Right ventricle myocardium superior (tissue), 1 donor: ENCODE measurements at places on chromosomes 2 and 18. TPM values are rescaled to one million over a fixed set of nuclear protein-coding genes. Genes with fewer than 3 reads are reported as not detected.

Gene FBXO41
- 0.51 TPM for total RNA-seq

Gene AKAIN1
- not detected for total RNA-seq

Gene CIB4
- total RNA-seq = not detected

Gene IL37
- not detected for total RNA-seq

Gene RAX
- not detected for total RNA-seq

Gene AQP12A
- not detected for total RNA-seq

Gene APLF
- 4.0 TPM for total RNA-seq

Gene EML6
- 0.56 TPM for total RNA-seq

Gene RAB6C
- 0.22 TPM for total RNA-seq

Gene AGXT
- not detected for total RNA-seq

Gene GRB14
- 24.1 TPM for total RNA-seq

Gene ASXL2
- 21.3 TPM for total RNA-seq

Gene MERTK
- total RNA-seq = 5.0 TPM

Gene ANKRD29
- total RNA-seq = 7.0 TPM

Gene CCDC102B
- total RNA-seq = 4.4 TPM

Gene ANKRD62
- not detected for total RNA-seq

Gene EMX1
- not detected for total RNA-seq

Gene LOXHD1
- 0.62 TPM for total RNA-seq

Gene ZNF512
- total RNA-seq = 16.6 TPM

Gene GMPPA
- total RNA-seq = 22.3 TPM

Gene RMND5A
- total RNA-seq = 96.0 TPM

Gene SELENOI
- total RNA-seq = 11.4 TPM

Gene CLEC4F
- 0.08 TPM for total RNA-seq

Gene SLC40A1
- total RNA-seq = 48.2 TPM

Gene ABCG8
- total RNA-seq = 0.11 TPM

Gene GALR1
- total RNA-seq = 0.05 TPM

Gene VIL1
- total RNA-seq = not detected

Gene KRTCAP3
- 0.24 TPM for total RNA-seq

Gene UNC80
- not detected for total RNA-seq

Gene WNT10A
- total RNA-seq = not detected

Gene AOX1
- total RNA-seq = 4.1 TPM

Gene DCDC2C
- total RNA-seq = not detected

Gene CCDC148
- 1.0 TPM for total RNA-seq

Gene PLGLB2
- total RNA-seq = 1.4 TPM

Gene COMMD1
- total RNA-seq = 60.8 TPM

Gene ST6GAL2
- total RNA-seq = not detected

Gene MYOM1
- 608 TPM for total RNA-seq

Gene CCDC178
- total RNA-seq = 0.35 TPM

Gene SLC8A1
- 958 TPM for total RNA-seq

Gene TXNDC2
- not detected for total RNA-seq

Gene ITGAV
- total RNA-seq = 124 TPM

Gene GPR55
- total RNA-seq = not detected

Gene RHBDD1
- total RNA-seq = 29.5 TPM

Gene SLC23A3
- total RNA-seq = 1.4 TPM

Gene KIF1A
- total RNA-seq = 0.65 TPM

Gene NAT8
- not detected for total RNA-seq

Gene FRZB
- 1.4 TPM for total RNA-seq

Gene IL36B
- total RNA-seq = not detected

Gene STPG4
- total RNA-seq = not detected

Gene KRCC1
- total RNA-seq = 22.8 TPM

Gene TNFRSF11A
- 0.94 TPM for total RNA-seq

Gene GDF7
- total RNA-seq = 0.38 TPM

Gene DSG4
- not detected for total RNA-seq

Gene PARD3B
- 6.8 TPM for total RNA-seq

Gene TSGA10
- total RNA-seq = 3.4 TPM
